ENCODE measurements at places on chromosomes 5 and 9.

DNA sequence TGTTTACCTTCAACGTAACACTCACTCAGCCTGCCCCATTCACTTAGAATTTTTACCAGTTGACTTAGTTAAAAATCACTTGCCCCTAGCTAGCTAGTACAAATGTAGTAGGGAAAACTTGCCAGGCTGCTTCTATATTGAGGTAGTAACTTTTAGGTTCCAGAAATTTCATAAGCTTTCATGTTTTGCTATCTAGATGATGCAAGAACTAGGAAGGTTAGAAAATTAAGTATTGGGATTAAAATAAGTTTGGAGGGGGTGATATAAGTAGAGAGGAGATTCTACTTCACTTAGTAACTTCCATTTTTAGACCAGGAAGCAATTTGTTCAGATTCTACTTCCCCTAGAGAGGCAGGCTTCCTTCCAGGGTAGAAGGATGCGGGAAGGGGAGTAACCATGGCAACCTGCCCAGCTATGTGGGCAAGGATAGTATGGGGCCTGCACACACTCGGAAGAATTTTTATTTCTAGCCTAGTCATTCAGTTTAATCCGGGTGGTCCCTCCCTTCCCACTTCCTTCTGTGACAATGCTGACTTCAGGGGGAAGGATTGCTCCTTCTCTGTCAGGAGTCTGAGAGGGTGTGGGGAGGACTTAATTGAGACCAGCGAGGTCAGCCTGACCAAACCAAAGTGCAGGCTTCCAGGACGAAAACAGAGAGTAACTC lies 4.2 kb downstream of the DAB2 start:
- DNase-seq = no peak

DNA sequence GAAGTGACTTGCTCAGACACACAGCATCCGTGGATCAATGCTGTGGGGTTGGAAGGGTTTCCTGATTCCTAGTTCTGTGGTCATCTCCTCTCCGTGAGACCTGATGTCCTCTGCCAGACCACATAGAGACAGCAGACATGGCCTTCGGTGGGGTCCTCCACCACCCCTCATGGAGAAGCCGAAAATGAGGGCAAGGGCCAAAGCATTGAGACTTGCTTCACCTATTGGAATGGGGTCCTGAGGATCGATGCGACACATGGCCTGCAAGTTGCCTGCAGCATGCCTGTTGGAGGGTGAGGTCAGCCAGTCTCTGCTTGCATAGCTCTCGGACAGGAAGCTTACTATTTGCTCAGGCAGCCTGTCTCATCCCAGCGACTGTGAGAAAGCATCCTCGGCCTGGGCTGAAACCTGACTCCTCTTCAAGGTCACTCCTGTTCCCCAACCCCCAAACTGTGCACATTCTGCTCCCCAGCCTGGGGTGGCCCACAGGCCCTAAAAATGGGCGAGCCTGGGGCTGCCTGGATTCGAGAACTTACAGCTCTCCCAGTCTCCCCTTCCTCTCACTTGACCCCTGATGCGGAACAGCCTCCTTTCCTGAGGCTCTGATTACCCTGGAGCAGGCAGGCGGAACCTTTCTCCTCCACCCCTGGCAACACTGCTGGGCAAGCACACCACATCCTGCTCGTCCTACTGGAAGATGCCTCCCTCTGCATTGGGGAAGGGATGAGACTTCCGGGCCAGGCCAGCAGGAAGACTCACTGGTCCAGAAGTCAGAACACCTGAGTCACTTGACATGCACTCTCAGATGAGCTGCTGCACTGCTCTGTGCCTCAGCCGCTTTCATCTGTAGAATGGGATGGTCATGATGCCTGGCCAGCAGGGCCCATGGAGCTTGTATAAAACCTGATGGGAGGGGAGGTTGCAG lies 186.9 kb downstream of the RGS3 start:
- no peak for DNase-seq

DNA sequence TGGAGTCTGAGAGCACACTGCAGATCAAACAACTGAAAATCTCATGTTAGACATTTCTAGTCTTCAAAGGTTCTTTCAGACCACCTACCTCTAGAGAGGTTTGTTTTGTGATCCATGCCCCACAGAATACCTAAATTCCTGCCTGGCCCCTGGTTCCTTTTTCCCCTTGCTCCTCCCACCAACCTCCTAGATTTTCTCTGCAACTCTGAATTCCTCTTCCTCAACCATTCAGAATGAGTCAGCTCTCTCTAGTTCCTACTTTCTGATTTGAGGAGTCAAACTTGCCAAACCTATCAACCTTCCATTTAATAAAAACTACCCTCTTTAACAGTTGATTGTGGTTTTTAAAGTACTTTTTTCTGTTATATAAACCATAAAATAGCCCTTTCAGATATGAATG lies 83.2 kb upstream of the ZNF462 start:
- DNase-seq = no peak

- DNase-seq = no peak
These were observed 147.4 kb upstream of the RPS23 start for GRCh38 chr5:82425591-82425990.

GRCh38 chr5:54897001-54897400 lies 88.4 kb downstream of the ESM1 start:
- DNase-seq = no peak

- DNase-seq = peak; percentile 25
These were observed 99.6 kb upstream of the RAPGEF1 start for GRCh38 chr9:131839281-131840084.

- no peak for DNase-seq
These were observed 151.2 kb downstream of the TSSK1B start for GRCh38 chr5:113283558-113283957.

- no peak for DNase-seq
These were observed 185.8 kb upstream of the IRX4 start for GRCh38 chr5:2068531-2068930.

GRCh38 chr9:130356877-130357584 lies 87.7 kb upstream of the ASS1 start:
- no peak for DNase-seq

DNA sequence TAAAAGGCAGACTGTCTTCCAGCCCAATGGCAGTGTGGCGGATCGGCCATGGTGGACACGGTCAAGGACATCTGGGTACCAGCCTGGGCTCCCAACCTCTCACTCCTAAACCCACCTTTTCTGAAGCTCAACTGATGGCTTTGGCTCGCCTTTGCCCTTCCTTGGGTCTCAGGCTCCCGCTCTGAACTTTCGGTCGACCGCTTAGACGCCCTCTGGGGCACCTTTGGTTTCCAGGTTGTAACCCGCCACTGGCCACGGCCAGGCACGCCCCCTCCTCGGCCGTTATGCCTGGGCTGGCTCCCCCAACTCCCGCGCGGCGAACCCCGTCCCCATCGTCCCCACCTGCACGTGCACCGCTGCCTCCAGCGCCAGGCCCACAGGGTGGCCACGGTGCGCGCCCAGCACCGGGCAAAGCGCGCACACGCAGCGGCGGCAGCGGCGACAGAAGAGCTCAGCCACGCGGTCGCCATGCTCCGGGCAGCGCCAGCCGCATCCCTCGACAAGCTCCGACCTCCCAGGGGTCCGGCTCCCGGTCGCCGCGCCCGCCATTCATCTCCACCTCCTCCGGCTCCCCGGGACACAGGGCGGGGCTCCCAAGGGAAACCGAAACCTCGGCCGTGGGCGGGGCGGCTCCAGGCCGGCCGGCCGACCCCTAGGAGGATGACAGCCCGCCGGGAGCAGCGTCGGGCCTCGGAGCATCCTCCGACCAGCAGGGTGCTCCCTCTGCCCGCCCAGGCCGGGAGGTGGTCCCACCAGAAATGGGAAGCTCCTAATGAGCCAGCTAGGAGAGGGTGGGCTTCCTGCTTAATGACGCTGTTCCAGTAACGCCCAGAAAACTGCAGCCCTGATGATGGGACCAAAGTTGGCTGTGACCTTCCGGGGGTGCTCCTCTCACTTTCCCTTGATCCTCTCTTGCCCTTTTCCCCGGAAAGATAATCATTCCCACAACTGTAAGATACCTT lies at the start of gene TRIM14:
Gene TRIM14, minus strand, starts transcription at position 583 of the 962 bp plus-strand sequence. Its CDS starts 34 bp downstream, at position 549.
- peak; percentile 45 for DNase-seq

GRCh38 chr5:160233215-160233614 lies 3.9 kb downstream of the FABP6 start:
- DNase-seq = no peak

DNA sequence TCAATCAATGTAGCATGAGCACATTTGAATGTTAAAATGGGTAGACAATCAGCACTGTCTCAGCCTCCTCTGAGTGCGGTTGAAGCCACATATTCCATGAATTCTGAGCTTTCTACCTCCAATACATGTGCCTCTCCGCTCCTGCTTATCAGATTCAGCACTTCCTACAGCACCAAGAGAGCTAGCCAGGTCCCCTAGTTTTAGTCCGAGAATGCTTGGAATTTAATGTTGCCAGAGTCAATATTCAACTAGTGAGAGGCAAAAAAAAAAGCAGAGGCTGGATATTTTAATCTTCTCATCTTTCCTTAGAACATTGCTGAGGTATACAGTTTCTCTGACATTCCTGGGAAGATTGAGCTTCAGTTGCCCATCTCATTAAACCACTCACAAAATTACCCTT lies 1979.1 kb upstream of the CDH9 start:
- no peak for DNase-seq

GRCh38 chr9:84504360-84504759 lies 163.8 kb upstream of the SLC28A3 start:
- no peak for DNase-seq

GRCh38 chr5:177169271-177169670 lies 35.7 kb downstream of the NSD1 start:
- DNase-seq = no peak

DNA sequence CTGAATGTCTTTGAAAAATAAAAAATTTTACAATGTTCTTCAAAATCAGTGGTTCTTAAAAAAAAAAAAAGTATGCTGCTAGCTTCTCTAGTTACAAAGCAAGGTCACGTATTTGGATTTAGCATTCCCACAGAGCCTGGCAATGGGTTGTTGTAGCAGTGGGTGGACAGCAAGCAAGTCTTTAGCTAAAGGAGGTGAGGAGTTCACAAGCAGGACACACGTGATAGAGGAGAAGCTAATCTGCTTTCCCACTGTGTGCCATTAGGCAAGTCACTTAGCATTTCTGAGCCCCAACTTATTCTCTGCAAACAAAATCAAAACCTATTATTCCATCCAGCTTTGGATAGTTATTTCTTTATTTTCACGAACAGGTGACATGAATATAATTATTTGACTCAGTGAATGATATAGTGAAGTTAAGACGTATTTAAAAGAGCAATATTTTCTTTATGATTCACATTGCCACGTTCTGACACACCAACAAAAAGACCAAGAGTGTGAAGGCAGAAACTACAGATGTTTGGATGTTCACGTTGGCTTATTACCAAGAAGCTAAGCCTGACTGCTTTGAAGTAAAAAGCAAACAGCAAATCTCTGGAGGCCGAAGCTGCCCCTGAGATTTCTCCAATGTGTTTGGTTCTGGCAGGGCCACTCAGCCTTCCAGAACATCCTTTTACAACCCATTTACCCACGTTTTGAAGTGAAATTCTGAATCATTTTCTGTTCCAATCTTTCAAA lies 612.1 kb upstream of the CDH6 start:
- no peak for DNase-seq

Measured in CD4-positive, alpha-beta T cell treated with Interleukin-1 beta for 1 hour (primary cell).